COR-L47 (cell line): ENCODE measurements at places on chromosomes 5 and 9.

DNA sequence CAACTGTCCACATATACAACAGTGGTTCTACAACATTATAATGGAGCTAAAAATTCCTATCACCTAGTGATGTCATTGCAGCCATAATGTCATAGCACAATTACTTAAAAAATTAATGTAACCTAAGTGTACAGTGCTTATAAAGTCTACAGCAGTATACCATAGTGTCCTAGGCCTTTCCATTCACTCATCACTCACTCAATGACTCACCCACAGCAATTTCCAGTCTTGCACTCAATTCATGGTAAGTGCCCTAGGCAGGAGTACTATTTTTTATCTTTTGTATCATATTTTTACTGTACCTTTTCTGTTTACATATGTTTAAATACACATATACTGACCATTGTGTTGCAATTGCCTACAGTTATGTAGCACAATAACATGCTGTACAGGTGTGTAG lies 9.6 kb upstream of the PUM3 start:
- DNase-seq: no peak

GRCh38 chr5:130092991-130093390 lies 188.7 kb downstream of the CHSY3 start:
- DNase-seq: no peak

GRCh38 chr9:108473209-108474112 lies 382.3 kb downstream of the ACTL7B start:
- DNase-seq: peak; percentile 75

- DNase-seq: no peak
Measured at GRCh38 chr5:86625148-86625547, 7.4 kb downstream of the COX7C start.

GRCh38 chr5:120808135-120808534 lies 344.0 kb downstream of the PRR16 start:
- no peak for DNase-seq

DNA sequence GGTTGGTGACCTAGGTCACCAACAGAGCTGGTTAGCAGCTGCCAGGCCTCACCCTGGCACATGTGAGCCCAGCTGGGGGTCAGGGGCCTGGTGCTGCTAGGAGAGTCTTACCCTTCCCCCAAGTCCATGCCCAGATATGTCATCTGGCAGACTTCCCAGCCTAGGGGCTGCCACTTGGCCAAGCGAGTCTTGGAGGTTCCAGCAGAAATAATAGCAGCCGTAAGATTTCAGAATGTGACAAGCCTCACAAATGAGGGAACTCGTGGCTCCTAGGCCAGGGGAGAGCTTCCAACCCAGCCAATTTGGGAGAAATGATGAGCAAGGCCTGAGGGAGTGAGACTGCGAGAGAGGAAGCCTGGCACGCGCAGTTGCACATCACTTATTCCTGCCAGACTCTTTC lies 11.1 kb downstream of the URM1 start:
- DNase-seq: no peak

GRCh38 chr5:102801371-102801770 lies 46.3 kb downstream of the PAM start:
- no peak for DNase-seq

DNA sequence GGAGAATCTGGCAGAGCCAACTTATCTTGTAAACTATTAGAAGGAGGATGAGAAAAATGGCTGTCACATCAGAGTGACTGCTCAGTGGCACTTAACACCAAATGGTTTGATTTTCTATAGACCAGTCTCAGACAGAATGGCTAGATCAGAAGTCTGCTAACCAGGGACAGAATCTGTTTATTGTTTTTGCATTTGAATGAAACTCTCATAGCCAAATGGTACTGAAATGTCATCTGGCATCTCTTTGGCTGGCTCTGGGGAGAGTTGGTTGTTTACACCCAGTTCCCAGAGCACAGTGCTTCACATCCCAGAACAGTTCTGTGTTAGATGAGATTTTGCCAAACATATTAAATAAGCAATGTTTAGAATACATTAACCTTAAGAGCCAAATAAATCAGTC lies 106.6 kb upstream of the HMHB1 start:
- DNase-seq: no peak

DNA sequence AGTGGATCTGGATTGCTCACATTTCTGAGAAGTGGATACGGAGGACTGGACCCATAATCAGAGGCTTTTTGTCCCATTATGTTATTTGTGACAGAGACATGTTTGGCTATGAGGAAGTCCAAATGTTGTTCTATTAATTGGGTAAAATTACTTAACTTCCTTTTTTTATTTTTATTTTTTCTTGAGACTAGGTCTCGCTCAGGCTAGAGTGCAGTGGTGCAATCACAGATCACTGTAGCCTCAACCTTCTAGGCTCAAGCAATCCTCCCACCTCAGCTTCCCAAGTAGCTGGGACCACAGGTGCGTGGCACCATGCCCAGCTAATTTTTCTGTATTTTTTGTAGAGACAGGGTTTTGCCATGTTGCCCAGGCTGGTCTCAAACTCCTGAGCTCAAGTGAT lies 11.9 kb upstream of the PGGT1B start:
- DNase-seq: no peak

DNA sequence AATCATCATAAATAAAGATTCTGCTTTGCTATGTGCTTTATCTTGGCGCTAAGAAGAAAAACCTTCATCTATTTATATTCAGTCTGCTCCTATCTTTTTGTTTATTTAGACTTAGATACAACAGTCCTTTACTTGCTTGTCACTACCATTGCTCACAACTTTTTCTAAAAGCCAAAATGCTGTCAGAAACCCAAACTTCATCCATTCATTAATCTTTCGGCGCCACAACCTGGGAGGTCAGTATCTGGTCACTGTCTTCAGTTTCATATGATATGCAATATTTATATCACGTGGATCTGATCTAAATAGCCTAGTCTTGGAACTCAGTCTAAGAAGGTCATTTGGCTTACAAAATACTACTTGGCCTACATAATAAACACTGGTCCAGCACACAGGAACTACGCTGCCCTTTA lies 159.3 kb upstream of the TARS1 start:
- no peak for DNase-seq

DNA sequence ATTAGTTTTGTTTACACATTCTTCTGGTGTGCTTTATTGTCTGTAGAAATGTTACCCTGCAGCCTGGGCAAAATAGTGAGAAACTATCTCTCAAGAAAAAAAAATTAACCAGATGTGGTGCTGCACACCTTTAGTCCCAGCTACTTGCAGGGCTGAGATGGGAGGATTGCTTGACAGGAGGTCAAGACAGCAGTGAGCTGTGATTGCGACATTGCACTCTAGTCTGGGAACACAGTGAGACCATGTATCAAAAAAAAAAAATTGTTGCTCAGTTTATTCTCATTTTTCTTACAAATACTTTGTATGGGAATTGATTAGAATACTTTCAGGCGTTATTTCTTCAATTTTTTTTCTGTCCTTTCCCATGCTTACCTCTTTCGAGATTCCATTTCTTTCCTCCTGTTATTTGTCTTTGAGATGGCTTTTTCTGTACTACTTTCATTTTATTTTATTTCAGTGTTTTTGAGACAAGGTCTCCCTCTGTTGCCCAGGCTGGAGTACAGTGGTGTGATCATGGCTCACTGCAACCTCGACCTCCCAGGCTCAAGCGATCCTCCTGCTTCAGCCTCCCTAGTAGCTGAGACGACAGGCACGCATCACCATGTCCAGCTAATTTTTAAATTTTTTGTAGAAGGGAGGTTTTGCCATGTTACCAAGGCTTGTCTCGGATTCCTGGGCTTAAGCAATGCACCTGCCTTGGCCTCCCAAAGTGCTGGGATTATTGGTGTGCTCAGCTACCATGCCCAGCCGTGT lies 24.9 kb downstream of the TENT2 start:
- no peak for DNase-seq

GRCh38 chr9:15189481-15189880 lies 117.5 kb downstream of the TTC39B start:
- DNase-seq: no peak

DNA sequence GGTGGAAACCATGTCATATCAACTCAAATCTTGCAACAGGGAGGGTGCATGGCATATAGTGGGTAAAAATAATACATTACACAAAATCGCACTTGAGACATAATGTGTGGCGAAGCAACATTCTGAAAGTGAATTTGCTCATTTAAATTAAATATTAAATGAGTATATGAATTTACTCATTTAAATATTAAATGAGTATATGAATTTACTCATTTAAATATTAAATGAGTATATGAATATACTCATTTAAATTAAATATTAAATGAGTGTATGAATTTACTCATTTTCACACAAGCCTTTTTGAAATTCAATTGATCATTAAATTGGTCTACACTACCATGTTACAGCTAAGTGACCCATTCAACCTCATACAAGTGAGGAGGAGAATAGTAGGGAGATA lies 10.5 kb downstream of the MAST4 start:
- DNase-seq: no peak

DNA sequence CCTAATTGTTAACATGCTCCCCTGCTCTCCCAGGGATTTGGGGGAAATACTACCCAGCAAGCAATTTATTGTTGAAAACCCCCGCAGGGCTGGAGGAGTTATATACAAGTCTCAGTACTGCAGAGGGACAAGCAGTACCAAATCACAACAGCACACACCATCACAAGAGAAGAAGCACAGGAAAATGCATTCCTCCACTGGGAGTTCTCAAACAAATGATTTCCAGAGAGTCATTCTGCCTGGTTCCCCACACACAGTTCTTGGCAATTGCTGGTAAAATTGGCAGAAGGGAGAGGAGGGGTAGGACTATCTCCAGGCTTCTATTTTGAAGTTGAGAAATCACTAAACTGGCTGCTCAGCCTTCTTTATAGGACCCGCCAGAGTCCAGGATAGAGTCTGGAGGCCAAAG lies 16.8 kb downstream of the SIL1 start:
- DNase-seq: no peak

DNA sequence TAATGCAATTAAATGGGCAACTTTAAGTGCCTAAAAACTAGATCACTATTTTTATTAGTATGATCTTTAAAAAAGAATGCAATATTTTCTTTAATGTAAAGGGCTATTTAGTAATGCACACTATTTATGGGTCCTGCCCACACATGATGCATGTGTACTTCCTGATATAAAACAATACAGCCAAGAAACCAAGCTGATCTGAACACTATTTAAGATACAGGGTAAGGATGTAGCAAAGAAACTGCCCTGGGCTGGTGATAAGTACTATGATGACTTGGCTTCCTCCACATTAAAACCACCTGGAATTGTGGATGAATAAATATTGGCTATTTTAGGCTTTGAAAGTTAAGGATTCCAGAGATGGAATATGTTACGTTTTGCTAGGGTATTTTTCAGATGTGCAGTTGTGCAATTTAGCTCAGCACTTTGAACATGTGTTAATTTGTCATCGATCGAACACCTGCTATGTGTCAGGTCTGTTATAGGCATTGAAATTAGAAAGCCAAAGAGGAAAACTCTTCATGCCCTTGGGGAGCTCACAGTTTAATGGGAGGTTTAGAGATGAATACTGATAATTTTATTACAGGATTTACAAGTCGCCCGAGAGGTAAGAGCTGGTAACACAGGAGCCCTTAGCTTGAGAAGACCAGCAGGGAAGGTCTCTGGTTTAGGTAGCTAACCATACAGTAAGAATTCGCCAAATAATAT lies 276.7 kb downstream of the PLK2 start:
- DNase-seq: no peak

GRCh38 chr9:121009650-121010049 lies 40.4 kb downstream of the C5 start:
- no peak for DNase-seq

GRCh38 chr9:8780386-8780785 lies 980.8 kb upstream of the DMAC1 start:
- no peak for DNase-seq

- no peak for DNase-seq
Measured at GRCh38 chr5:12848709-12849108, 944.5 kb upstream of the CTNND2 start.

DNA sequence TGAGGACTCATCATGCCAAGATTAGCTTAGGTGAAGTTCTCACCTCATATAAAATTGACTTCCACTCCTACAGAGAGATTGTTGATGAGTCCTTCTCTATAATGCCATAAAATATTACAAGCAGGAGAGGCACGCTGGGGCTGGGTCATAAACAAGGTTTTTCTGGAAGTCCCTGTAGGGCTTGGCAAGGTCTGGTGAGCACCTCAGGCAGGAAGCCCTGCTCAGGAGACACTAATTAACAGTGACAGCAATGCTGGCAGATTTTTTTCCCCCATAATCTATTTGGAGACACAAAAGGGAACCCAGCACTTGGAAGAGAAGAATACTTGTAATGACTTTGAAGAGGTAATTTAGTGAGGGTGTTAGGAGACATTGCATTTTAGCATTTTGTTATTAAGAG lies 118.7 kb downstream of the DIRAS2 start:
- peak; percentile 24 for DNase-seq
